ENCODE measurements at places on chromosomes 2 and 18.

DNA sequence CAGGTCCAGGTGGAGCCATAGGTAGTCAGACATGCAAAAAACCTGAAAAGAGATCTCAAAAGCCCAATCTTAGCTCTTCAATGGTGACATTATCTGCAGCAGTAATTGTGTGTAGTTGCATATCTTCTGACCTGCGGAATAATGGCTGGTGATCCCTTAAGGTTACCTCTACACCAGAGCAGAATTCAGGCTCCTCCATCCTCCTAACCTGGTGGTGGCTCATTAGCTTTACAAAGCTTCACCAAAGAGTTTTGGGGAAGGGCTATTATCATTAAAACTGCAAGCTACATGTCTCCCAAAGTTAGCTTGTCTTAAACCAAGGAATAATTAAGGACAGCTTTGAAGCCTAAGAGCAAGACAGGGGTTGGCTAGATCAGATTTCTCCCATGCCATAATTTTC, 42.6 kb upstream of the CHST9 start:
- no peak for DNase-seq

GRCh38 chr2:29246383-29247300, 131.4 kb downstream of the CLIP4 start:
- DNase-seq = no peak

GRCh38 chr2:171547256-171547655, 25.0 kb downstream of the CYBRD1 start:
- no peak for DNase-seq

DNA sequence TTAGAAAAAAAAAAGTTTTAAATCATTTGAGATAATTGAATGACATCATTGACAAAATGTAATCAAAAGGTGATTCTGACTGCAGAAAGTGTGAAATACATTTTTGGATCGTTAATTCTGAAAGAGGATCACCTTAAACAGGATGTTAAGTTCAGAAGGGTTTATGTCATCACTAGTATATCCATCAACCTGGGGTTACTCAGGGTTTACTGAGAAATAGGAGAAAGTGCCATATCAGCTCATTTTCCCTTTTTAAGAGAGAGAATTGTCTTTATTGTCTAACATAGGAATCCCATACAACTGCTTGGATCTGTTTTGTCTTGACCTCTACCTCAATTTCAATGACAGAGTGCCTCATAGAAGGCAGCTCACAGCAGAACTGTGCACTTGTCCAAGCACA, 466.1 kb upstream of the LINC00305 start:
- DNase-seq = no peak

DNA sequence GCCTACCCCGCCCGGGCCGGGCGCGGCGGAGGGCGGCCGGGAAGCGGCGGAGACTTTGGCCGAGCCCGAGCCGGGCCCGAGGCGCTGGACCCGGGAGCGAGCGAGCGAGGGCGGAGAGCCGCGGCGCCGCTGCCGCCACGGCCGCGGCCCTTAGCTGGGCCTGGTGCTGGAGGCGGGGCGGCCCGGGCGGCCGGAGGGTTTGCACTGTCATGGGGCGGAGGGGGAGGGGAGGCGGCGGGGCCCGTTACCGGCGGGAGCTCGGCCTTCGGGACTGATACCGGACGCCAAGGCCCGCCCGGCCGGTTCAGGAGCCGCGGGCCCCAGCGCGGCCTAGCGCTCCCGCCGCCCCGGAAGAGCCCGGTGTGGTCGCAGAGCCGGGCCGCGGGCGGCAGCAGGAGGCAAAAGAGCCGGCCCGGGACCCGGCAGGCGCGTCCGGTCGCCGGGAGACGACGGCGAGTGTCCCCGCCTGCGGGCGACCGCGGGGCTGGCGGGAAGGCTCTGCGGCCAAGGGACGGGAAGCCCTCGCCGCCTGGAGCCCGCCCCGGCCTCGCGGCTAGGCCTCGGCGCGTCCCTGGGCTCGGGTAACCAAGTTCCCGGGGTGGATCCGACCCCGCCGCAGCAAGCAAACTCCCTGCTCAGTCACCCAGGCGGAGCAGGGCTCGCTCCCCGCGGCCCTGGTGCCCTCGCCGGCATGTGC, 697 bp downstream of the KCMF1 start:
- DNase-seq = peak; percentile 77

GRCh38 chr2:85619617-85620016, 3.6 kb downstream of the USP39 start:
- DNase-seq = no peak

DNA sequence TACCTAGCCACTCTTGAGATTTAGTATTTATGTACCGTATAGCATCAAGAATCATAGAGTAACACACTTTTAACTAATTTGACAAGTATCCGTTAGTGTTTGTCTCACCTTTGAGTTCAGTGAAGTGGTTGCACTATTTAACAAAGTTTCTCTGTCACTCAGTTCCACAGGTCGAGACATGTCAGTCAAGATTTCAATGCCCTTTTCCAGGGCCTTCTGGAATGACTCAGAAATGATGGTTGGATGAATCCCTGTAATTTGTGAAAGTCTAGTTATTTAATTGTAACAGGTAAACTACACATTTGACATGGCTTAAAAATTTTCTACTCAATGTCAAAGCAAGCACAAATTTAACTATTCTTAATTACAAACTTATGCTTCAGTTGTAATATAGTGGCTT, 9.7 kb downstream of the CCT4 start:
- no peak for DNase-seq

DNA sequence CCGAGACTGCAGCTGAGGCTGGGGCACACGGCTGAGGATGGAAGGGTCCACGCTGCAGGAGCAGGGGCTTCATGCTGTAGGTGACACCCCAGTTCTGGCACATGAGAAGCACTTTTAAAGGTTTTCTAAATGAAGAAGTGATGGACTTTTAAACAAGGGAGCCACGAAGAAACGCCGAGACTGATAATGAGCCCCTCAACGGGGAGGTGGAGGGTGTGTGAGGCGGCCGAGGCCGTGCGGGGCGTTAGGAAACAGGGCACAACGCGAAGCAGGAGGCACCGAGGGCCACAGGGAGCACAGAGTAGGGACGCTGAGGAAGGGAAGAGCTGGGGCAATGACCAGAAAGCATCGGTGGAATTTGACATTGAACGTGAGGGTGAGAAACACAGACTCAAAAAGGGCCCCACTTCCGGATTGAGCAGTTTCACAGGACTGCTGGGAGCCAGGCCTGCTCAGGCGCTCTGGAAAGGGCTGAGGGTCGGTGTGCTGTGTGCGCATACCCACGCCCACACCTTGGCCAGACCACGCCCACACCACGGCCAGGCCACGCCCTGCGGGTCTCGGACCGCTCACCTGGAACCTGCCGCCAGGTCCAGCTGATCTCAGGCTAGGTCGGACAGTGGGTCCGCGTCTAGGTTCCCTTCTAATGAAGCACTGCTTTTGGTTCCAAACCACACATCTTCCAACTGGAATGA, 115.7 kb downstream of the GYPC start:
- DNase-seq = peak; percentile 14

DNA sequence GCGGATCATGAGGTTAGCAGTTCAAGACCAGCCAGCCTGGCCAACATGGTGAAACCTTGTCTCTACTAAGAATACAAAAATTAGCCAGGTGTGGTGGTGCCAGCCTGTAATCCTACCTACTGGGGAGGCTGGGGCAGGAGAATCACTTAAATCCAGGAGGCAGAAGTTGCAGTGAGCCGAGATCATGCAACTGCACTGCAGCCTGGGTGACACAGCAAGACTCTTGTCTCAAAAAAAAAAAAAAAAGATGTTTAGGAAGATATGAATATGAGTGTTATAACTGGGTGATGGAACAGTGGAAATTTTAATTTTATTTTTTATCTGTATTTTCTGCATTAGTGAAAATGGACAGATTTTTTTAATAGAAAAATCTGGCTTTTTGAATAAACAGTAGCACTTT, 14.5 kb downstream of the MAPRE2 start:
- DNase-seq = no peak

- DNase-seq = no peak
Measured at GRCh38 chr2:154587739-154588138, 110.8 kb upstream of the KCNJ3 start.

GRCh38 chr2:235529621-235530020, 35.8 kb downstream of the AGAP1 start:
- no peak for DNase-seq

DNA sequence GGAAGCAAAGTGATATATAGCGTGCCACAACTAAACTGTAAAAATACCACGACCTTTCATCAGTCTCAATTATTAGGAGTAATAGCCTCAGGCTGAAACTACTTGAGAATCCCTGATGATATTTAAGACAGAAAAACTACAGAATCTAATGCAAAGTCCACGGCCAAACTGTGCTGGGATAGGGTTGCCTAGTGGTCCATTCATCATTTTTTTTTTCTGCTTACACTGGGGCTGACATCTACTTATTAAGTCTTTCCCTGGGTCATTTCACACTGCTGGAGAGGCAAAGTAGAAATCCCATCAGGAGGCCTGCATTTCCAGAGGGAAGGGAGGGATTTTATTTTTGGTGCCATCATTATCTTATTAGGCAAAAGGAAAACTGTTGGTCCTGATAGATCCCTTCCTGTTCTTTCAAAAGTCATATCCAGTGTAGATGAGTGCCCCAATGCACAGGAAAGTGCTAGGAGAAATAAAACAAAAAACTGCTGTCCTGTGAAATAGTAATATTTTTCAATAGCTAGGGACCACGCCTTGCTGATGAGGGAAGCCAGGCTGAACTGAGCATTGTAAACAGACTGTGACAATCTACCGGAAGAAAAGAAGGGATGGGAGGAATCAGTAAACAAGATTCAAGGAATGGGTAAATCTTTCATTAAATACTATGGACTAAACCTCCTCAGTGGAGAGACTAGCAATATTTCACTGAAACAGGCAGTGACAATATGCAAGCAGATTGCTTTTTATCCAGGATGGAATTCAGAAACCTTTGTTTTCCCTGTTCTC, 644.3 kb downstream of the IRS1 start:
- no peak for DNase-seq

DNA sequence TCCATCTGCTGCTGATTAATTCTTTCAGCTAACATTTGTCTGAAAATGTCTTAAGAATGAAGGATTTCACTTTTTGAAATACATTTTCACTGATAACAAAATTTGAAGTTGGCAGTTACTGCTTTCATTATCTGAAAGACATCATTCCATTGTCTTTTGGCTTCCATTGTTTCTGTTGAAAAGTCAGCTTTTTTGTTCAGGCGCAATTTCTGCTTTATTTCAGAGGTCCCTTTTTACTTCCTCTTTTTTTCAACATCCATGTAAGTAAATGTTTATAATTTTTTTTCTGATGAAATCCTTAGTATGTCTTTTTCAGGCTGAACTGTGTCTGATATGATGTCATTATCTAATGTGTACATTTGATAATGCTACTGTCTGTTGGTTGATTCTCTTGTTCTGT, 184.2 kb downstream of the RND3 start:
- no peak for DNase-seq

DNA sequence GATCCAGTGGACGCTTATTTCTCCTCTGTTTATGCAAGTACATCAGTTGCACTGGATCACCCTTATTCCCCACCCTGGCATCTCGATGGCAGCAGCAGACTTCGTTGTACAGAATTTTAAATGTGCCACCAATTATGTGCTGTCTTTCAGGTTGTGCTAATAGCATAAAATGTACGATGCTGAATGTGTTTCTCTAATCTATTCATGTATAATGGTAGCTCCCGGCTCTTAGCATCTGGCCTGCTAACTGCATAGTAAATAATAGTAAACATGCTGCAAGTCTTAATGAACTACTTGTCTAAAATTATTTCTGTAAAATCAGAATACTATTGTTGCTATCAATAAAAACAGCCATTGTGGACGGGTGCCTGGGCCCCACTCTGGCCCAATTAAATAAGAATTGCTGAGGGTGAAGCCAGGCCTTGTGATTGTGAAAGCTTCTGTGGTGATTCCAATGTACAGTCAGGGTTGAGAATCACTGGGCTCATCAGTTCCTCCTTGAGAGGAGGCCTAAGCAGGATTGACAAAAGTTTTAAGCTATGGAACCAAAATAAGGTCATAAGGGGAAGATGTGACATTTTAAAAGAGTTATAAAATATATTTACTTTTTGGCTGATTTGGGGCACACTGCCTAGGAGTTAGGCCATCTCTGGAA, 14.4 kb upstream of the MYO3B start:
- no peak for DNase-seq

- no peak for DNase-seq
Measured at GRCh38 chr2:10103179-10103578, 19.4 kb upstream of the RRM2 start.

DNA sequence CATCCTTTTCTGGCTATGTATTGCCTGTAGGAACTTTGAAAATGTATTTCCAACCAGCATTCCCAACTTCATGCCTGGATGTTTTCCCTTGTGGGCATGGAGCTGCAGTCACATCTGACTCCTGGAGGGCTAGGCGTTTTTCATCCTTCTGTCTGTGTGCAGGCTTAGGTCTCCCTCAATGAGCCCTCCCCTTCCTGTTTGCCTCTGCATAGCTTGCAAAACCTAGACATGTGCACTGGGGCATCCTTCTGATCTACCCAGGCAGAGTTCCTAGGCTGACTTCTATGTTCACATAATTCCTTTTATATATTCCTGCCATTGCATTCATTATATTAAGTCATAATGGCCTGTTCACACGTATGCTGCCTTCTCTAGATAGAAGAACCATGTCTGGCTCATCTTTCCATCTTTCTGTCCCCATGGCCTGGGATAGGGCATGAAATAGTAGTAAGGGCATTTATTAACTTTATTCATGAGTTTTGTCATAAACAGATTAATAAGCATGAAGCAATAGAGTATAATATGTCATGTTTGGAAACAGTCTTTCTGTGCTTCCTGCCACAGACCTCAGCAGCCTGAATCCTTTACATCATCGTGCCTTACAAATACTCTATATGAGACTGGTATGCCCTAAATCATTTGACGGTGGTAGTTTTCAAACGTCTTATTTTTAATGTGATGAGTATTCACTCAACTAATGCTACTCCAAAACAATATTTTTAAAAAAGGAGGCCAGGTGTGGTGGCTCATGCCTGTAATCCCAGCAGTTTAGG, 195.6 kb downstream of the TGIF1 start:
- DNase-seq = no peak

- no peak for DNase-seq
Measured at GRCh38 chr2:42096869-42097591, 49.2 kb downstream of the PKDCC start.

DNA sequence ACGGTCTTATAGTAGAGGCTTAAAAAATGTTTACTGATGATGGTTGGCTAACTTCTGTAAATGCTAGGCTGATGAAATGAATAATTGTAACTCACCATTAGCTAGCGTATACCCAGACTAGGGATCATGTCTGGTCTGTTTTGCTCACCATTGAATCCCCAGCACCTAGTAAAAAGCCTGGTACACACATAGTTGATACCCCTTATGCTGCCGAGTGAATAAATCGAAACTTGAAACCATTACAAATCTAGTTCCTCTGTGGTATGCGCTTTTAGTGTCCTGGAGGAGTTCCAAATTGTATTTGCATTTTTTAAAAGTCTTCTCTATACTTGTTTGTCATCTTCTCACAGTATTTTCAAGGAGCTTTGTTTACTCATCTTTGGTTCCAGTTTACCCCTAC, 1.3 kb downstream of the TAF1B start:
- no peak for DNase-seq

- DNase-seq = no peak
Measured at GRCh38 chr2:229684942-229685562, 29.3 kb downstream of the DNER start.
